ENCODE measurements at places on chromosomes 3 and 15. TPM values are rescaled to one million over a fixed set of nuclear protein-coding genes. Genes with fewer than 3 reads are reported as not detected.
A peak's percentile ranks its signal among the peaks of the same experiment; 100 is the strongest.

GRCh38 chr3:101784855-101785613, 6.0 kb downstream of the NXPE3 start:
- DNase-seq: no peak

- no peak for DNase-seq
These were observed 331.2 kb upstream of the TBL1XR1 start for GRCh38 chr3:177528306-177529070.

- peak; percentile 94 for DNase-seq
These were observed 43.8 kb downstream of the NCEH1 start for GRCh38 chr3:172666873-172667694.

CCR1 gene
- 0.87 TPM for total RNA-seq

AHSG gene
- 0.24 TPM for total RNA-seq

GRCh38 chr3:33722626-33723370, 4.7 kb upstream of the CLASP2 start:
- DNase-seq: no peak

ADAMTS7 gene
- 1.4 TPM for total RNA-seq

SLC12A1 gene
- total RNA-seq: not detected

GRCh38 chr3:42780398-42780797, 7.3 kb upstream of the CCDC13 start:
- DNase-seq: no peak

GRCh38 chr3:122797291-122797690, 2.4 kb downstream of the SLC49A4 start:
- no peak for DNase-seq

MYO5C gene
- 48.4 TPM for total RNA-seq

- no peak for DNase-seq
These were observed 390.4 kb downstream of the ZBTB20 start for GRCh38 chr3:114756506-114757279.

GRCh38 chr3:68059628-68060152, 405.3 kb upstream of the SUCLG2 start:
- no peak for DNase-seq

- DNase-seq: no peak
These were observed 1.1 kb downstream of the FAM107A start for GRCh38 chr3:58575971-58576652.

GRCh38 chr3:46348823-46349482, 5.0 kb upstream of the CCR2 start:
- DNase-seq: no peak

CACNA2D2 gene
- not detected for total RNA-seq

GPR156 gene
- 0.45 TPM for total RNA-seq

DNA sequence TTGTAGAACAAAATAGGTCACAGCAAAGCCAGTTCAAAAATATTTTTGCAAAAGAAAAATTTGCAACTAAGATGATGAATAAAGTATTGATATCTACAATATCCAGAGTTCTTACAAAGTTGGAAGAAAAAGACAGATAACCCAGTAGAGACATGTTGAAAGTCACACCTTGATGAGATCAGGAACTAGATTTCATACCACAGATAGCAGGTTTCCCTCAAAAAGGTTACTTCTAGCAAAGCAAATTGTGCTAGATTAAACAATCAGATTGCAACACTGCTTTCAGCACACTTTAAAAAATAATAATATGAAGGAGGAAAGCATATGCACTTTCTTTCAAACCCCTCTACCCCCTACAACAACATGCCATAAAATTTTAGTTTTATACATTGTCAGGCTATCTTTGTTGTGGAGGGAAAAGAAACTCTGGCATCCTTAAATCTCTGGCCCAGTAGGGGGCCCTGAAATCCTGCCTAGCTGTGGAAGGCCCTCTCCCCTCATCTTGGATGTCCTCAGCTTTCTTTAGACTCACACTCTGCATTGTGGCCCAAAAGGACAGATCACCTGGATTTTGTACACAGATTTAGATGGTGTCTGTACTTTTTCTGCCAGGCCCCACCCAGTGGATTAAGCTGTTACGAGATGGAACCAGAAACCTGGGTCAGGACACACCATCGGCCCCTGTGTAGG, 50.9 kb downstream of the CCR3 start:
- no peak for DNase-seq

DNA sequence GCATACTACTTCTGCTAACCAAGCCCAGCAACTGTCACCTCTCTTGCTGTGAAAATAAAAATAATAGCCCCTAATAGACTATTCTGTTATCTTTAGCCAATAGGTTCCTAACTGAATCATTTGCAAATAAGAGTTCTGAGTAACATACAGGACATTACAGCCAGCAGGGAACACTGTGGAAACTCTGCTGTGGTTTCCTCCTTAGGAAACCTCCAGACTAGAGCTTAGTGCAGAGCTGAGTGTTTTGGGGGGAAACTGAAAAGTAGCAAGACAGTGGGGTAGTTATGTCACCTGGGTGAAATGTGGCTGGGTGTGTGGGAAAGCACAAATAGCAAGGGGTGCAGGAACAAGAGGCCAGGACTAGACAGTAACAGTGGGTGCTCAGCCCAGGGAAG, 32.4 kb downstream of the DZIP1L start:
- no peak for DNase-seq

GRCh38 chr3:156465194-156465593, 89.7 kb downstream of the SSR3 start:
- DNase-seq: no peak

- DNase-seq: no peak
These were observed 41.3 kb downstream of the METTL6 start for GRCh38 chr3:15385901-15386653.

PPP1R14D gene
- total RNA-seq: 0.51 TPM

DNA sequence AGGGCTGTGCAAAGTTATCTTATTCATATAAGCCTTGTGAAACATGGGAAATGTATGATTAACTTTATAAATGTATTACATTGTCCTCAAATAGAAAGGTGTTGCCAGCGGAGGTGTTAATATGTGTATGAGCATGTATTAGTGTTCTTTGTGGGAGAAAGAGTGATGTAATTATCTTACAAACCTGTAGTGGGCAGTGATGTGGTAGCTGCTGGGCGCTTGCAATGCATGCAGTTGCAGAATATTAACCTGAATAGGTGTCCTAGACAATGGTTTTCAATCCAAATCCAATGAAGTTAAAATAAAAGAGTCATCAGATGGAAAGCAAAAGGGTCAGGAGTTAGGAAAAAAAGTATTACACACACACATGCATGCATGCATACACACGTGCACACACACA, 881.3 kb upstream of the CADM2 start:
- DNase-seq: no peak

DNA sequence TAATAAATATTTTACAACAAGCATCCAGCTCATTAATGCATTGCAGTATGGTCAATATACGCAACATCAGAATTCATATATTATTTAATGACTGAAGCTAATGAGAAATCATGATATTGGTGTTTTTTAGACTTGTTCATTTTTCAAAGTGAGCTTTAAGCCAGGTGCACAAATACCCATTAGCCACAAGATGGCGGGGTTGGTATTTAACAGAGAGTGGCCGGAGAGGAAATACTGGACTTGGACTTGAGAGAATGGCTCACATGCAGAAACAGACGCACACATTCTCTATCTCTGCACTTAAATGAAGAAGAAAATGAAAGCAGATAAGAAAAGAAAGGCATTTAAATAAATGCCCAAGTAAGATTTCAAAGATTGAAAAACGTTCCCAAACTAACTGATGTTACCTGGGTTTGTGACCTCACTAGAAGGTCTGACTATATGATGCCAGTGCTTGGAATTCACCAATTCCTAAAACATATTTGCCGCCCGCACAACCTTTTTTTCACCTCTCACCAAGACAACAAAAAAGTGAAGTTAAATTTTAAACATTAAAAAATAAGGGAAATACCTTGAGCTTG, 21.2 kb upstream of the CRBN start:
- DNase-seq: peak; percentile 45

DNA sequence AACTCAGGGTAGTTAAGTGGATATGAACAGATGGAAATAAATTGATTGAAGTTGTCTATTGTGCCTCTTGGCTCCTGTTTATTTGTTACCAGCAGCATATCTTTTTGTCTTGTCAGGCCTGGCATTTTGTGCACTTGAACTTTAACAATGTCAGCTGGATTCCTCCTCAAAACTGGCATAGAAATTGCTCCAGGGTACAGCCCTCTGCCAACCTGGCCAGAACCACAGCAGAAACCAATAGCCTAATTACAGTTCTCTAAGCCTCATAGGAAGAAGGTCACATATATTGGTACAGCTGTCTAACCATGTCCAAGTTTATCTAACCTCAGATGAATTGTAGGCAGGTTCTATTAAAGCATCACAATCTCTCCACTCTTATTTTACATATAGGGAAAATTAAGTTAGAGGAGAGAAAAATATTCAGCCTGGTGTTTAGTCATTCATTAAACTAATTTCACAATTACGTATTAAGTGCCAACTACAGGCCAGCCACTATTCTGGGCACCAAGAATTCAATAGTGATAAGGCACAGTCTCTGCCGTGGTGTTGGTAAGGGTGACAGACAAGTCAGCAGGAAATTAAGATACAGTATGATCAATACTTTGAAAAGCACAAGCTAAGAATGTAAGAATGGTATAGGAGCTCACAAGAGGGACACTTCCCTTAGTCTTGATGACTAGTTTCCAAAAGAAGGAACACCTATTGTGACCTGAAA, 452.9 kb upstream of the NECTIN3 start:
- DNase-seq: peak; percentile 32

DNA sequence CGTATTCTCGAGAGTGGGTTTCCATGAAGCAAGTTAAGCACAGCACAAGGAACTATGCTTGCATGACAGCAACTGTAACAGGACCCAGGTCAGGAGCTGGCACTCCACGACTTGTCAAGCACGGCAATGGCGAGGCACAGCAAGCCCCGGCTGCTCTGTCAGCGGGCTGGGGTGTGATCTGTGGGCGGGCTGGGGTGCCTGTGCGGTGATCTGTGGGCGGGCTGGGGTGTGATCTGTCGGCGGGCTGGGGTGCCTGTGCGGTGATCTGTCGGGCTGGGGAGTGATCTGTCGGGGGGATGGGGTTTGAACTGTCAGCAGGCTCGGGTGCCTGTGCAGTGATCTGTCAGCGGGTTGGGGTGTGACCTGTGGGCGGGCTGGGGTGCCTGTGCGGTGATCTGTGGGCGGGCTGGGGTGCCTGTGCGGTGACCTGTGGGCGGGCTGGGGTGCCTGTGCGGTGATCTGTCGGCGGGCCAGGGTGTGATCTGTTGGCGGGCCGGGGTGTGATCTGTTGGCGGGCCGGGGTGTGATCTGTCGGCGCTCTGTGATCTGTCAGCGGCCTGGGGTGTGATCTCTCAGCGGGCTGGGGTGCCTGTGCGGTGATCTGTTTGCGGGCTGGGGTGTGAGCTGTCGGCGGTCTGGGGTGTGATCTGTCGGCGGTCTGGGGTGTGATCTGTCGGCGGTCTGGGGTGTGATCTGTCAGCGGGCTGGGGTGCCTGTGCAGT, 205.7 kb downstream of the XXYLT1 start:
- no peak for DNase-seq

GRCh38 chr3:36075491-36075890, 304.8 kb upstream of the STAC start:
- DNase-seq: no peak

DNA sequence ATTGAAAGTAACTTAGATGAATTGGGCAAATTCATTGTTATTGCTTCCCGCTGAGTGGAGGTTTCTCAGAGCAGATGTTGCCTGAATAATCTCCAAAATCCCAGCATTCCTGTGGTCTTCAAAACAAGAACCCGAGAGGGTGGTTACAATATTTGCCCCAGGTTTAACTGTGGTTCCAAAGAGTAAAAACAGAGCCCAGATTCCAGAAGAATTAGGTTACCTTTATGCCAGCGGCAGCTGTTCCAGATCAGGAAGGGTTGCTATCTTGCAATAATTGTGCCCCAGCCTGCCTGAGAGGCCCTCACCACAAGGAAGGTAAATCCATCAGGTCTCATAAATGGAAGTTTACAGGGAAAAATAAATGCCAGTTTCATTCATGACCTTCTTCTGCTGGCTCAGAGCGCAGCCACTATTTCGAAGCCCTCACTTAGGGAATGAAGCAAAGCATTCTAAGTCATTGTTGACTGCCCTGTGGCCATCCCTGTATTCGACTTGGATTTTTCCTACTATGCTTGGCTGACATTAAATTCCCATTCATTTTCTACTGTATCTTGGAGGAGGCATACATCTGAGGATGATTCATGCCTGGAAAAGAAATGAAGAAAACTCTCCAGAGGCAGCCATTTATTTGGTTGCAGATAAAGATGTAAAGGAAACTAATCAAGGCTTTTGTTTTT, 54.6 kb downstream of the SSUH2 start:
- DNase-seq: no peak

DNA sequence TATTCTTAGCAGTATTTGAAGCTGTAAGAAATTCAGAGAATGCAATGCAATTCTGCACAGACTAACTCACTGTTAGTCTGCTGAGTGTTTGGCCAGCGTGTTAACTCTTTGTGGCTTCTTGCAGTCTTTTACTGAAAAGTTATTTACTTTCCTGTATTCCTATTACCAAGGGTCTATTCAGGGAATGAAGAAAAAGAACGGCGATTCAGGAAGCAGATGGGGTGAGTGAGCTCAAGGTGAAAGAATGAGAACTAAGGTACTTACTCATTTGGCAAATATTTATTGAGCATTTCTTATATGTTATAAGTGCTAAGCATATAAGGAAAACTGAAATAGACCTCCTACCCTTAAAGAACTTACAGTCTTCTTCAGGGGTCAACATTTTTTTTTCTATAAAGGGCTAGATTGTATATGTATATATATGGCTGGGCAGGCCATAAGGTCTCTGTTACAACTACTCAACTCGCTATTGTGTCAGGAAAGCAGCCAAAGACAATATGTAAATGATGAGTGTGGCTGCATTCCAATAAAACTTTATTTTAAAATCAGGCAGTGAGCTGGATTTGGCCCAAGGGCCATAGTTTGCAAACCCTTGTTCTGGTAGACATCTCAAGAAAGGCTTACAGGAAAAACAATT, 271.9 kb upstream of the GADL1 start:
- peak; percentile 22 for DNase-seq

- DNase-seq: no peak
These were observed 67.0 kb upstream of the TNFAIP8L3 start for GRCh38 chr15:51161491-51162220.

DNA sequence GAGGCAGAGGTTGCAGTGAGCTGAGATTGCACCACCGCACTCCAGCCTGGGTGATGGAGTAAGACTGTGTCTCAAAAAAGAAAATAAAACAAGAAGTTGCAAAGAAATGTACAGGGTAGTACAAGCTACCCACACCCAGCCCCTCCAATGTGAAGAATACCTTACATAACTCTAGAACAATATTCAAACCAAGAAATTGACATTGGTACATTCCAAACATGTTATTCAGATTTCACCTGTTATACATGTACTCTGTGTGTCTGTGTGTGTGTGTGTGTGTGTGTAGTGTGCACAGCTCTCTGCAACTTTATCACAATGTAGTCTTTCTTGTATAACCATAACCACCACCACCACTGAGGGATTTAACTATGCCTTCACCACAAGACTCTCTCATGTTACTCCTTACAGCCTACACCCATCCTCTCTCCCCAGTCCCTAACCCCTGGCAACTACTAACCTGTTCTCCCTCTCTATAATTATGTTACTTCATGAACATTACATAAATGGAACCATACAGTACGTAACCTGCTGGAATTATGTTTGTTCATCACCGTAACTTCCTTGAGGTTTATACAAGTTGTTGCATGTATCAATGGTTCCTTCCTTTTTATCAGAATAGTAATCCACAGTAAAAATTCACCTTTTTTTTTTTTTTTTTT, 16.2 kb upstream of the TJP1 start:
- DNase-seq: no peak

All from Calu3 (cell line).